Stimulated activated CD4-positive, alpha-beta T cell treated with anti-CD3 and anti-CD28 coated beads, TNF-alpha, amount 100 ng/mL, for 1 hour (primary cell): ENCODE measurements at places on chromosomes 13 and 19.

DNA sequence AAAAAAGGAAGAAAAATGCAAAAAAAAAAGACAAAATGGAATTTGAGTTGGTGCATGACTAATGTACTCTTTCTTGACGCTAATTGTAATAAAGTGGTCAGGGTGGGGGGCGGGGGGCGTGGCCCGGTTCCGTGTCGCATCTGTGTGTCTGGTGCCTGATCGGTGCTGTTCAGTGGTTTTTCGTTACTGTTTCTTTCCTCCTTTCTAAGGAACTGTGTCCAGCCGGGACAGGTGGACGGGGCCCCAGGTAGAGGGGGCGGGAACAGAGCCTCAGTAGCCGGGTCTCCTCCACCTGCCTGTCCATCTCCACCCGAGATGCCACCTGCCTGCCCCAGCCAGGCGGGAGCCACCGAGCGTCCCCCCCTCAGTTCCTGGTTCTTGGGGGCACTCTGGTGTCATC is 26.3 kb downstream of the ONECUT3 start:
- DNase-seq: no peak

DNA sequence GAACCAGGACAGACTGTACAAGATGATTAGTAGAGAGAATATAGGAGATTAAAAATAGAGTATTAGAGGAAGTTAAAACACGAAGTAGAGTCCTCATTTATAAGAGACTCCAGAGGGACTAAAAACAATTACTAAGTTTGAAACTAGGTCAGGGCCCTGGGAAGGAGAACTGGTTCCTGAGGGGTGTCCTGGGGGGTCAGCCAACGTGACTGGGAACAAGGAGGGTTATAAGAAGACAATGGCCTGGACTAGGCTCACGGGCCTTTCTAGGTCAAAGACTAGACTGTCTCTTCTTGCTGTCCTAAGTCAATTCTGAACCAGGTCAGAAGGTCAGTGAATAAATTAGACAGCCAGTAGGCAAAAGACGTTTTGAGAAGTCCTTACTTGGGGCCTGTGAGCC is 165.3 kb downstream of the IER2 start:
- DNase-seq: no peak

DNA sequence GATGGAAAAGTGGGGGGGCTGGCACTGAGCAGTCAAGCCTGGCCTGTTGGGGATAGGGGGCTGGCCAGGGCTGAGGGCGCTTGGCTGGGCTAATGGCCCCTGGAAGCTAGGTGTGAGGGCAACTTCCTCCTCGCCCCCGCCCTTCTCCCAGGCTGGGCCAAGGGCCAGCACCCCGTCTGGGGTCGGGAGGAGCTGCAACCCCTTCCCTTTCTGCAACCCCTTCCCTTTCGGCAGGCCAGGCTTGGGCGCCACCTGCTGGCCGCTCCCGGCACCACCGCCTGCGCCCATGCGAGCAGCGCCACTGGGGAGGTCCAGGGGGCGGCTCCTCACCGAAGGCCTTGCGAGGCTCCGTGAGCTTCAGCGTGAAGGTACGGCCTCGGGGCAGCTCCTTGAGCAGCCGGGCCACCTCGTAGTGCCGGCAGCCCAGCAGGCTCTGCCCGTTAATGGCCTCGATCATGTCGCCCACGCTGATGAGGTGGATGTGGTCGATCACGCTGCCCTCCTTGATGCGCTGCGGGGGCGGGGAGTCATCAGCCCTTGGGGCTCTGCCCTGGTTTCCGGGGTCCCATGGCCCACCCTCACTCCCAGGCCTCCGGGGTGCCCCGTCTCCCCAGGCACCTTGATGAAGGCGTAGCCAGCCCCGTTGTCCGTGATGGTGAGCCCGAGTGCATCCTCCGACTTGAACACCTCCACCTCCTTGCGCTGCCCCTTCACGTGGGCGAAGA is 5.0 kb upstream of the PTGER1 start:
- peak; percentile 48 for DNase-seq

GRCh38 chr13:31898378-31899071 is 133.0 kb upstream of the FRY start:
- no peak for DNase-seq

- DNase-seq: no peak
Measured at GRCh38 chr19:35085947-35086346, 29.7 kb upstream of the FXYD3 start.

DNA sequence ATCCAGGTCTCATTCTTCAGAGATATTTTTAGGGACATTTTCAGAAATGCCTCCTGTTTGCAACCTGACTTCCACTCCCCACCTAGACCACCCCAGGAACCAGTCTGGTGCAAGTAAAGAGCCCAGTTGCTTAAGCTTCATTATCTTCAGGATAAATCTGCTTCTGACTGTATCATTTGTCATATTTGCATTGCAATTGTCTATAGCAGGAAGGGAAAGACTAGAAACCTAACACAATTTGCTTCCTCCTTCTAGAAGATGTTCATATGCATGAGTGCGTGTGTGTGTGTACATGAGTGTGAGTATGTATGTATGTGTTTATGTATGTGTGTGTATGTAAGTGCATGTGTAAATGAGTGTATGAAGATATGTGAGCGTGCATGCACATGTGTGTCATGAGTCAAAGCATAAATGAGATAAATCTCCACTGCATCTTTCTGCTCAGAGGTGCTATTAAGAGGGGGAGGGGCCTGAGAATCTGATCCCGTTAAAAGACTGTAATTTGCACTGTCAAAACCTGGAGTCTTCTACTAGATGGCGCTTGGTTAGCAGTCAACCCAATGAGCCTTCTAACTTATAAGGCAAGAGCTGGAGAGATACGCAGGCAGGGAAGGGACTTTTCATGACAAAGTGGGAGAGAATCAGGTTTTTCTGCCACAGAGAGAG is 178.8 kb upstream of the KL start:
- DNase-seq: no peak

- no peak for DNase-seq
Measured at GRCh38 chr13:19182536-19182935, 912 bp upstream of the TUBA3C start.

DNA sequence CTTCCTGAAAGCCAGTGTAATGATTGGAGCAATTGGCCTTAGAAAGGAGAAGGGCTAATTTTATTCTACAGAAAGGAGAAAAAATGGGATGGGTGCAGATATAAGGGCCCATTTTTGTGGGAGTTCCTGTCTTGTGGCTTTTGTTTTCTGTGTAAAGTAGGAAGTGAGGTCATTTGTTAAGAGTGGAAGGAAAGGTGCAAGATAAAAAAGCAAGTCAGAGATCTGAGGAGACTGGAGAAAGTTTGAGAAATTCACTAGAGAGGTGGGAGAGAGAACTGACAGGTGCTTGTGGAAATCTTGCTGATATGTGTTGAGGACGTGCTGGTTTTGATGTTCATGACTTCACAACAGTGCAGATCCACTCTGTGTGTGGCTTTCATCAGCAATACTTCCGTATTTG is 349.4 kb downstream of the DLEU7 start:
- DNase-seq: no peak

GRCh38 chr19:22118132-22118531 is 65.8 kb downstream of the ZNF257 start:
- no peak for DNase-seq

DNA sequence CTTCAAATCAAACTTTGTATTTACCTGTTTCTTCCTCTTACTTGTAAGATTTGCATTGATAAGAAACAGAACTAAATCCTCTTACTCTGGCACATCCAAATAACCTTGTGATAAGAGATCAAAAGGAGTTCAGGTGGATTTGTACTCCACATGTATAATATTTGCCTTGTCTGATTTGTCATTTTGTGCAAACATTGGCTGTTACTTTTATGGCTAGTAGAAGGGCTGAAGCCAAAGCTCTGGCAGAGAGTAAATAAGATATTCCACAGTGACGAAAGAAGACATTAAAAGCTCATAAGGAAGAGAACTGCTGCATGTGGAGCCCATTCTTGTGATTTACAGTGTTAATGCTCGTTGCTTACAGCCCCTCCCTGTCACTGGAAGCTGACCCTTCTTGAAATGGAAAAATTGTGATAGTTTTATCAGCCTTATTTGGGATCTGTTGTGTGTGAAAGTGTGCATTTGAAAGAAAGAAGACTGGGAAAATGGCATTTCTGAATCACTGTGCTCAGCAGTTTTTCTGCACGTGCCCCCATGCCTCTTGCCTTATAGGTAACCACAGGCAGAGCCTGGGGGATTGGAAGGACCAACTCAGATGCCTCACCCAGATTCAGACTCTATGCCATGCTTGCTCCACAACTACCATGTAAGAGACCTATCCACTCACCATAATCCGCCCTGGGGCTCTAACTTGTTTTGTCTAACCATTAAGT is 68.2 kb downstream of the OXGR1 start:
- no peak for DNase-seq

DNA sequence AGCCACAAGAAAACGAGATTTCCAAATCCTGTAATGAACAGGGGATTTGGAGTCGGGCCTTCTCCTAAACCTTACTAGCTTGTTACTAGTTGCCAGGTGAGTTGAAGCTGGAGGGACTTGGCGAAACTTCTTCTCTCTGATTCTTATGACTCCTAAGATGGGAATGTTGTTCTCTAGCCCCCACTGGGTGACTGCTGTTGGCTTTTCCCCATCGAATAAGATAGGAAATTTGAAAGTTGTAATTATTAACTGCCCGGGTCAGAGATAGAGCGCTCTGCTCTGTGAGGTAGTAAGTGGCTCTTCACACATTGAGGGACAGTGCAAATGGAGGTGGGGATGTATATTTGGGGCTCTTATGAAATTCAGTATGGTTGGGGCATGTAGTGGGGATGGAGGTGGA is 111.2 kb upstream of the MBNL2 start:
- no peak for DNase-seq

DNA sequence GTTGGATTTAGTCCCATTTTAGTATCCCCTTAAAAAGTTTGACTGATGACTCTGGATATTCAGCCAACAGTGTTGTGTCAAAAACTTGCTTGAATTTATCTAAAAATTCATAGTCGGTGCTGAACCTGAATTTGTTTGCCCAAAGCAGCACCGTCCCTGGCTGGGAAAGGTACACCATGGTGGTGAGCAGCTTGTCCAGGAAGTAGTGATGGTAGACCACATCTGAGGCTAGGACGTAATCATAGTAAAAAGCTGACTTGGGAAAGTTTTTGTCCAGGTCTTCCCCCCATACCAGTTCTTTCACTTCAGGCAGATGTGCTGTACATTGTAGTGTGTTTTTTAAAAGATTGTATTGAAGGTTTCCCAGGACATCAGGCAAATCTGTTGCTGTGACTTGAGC is 8.8 kb downstream of the METTL21C start:
- no peak for DNase-seq

GRCh38 chr19:49684251-49684982 is 5.0 kb upstream of the ADM5 start:
- no peak for DNase-seq

DNA sequence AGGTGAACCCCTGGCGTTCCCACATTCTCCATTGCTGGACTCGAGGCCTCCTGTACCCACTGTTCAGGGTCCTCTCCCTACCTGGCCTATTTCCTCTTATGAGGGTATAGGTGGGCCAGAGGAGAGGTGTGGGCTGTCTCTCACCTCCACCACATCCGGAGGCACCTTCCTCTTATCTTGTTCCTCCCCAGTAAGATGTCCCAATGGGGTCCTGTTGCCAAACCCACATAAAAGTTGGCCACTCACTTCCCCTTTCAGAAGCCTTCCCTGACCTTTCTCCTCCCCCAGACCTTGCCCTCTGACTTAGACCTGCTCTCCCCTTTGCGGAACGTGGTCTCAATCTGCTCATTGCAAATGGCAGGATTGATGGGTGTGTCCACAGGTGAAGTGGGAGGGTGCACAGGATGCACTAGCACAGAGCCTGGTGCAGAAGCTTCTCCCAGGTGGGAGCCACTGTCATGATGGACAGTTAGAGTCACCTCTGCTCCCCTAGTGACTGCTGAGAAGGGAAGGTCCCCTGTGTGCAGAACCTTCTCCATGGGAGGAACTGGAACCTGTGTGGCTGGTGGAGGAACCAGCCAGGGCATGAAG is 1.3 kb downstream of the CYP4F3 start:
- DNase-seq: no peak

DNA sequence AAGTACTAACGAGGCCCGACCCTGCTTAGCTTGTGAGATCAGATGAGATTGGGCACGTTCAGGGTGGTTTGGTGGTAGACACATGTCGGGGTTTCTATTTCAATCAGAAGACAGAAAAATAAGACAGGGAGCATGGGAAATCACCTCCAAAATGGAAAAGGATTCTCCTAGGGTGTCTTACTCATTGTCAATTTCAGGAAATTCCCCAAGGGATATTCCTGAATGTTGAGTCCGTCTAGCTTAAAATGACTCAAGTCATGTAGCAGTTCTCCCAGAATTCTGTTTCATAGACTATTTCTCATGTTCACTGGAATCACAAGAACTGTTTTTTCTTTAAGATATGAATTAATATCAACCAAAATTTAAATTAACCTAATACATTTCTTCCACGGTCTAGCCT is 380.1 kb downstream of the EFNB2 start:
- no peak for DNase-seq

DNA sequence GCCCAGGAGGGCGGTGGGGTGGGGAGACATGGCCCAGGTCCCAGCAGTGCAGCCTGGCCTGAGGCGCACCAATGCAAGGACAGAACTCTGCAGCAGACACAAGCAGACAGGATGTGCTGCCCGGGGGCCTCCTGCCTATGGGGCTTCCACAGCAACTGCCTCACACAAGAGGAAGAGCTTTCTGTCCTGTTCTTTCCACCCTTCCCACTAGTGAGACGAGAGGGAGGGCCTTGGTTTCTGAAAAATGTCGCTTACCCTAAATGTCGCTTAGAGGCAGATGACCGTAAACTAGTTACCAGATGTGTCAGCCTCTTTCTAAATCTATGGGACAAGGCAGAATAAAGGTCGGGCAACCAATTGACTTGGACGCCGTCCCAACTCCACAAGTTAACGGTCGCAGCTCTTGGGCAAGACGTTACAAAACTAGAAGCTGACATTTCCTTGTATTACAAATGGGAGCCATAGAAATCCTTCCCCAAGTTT is at the start of gene LAIR1:
LAIR1 (minus strand) TSS at position 157 of the 483 bp plus-strand sequence; CDS start at position 30, 127 bp downstream.
- no peak for DNase-seq

DNA sequence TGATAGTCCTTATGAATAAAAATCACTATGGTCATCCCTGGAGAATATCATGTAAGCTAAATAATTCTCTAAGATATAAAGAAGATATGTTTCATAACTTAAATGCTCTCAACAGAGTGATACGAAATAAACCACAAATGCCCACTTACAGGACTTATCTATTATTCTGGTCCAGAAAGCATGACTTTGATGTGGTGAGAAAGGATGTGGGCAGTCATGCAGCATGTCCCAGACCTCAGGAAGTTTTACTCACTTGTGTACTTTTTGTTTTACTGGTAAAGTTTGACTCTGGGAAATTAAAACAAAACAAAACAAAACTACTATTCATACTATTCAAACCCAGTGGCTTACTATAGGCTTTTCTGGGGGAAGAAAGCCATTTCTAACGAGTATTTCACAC is 483.2 kb upstream of the SLITRK6 start:
- no peak for DNase-seq

DNA sequence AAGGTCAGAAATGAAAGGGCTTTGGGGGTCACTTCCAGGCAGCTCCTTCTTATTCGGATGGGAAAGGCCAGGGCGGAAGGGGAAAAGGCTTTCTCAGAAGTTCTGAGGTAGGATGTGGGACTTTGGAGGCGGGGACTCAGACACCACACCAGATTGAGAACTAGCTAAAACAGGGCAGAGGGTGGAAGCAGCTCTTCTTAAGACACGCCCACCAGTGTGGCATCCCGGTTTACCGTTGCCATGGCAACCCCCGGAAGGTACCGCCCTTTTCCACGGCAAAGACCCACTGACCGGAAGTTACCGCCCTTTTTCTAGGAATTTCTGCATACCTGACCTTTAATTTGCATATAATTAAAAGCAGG is 3.8 kb upstream of the LILRA5 start:
- DNase-seq: no peak

GRCh38 chr13:35733827-35734226 is 257.3 kb upstream of the MAB21L1 start:
- no peak for DNase-seq
